ENCODE measurements at places on chromosomes 3 and 15.

- DNase-seq, result no peak
Measured at GRCh38 chr15:70880781-70881180, 11.5 kb downstream of the THAP10 start.

DNA sequence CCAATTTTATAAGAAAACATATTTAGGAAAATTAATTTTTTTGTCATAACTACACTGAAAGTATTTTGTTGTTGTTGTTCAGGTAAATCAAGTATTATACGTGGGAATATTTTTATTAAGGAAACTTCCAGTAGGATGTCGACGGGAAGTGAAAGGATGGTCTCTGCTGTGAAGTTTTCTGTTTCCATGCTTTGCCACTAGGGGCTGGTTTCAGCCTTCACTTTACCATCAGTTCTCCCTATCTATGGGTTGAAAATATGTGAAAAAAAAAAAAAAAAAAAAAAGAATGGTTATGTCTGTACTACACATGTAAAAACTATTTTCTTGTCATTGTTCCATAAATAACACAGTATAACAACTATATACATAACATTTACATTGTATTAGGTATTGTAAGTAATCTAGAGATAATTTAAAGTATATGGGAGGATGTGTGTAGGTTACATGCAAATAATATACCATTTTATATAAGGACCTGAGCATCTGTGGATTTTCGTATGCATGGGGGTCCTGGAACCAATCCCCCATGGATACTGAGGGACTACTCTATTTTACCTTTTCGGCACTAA, 136.7 kb downstream of the SMAD6 start:
- peak; percentile 70 for DNase-seq

DNA sequence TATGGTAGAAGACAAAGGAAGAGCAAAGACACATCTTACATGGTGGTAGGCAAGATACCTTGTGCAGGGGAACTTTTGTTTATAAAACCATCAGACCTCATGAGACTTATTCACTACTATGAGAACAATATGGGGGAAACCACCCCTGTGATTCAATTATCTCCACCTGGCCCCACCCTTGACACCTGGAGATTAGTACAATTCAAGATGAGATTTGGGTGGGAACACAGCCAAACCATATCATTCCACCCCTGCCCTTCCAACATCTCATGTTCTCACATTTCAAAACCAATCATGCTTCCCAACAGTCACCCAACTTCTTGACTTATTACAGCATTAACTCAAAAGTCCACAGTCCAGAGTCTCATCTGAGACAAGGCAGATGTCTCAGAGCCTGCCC, 21.7 kb upstream of the PLSCR1 start:
- no peak for DNase-seq

GRCh38 chr15:60009124-60009960, 5.2 kb downstream of the FOXB1 start:
- DNase-seq, result no peak

- DNase-seq, result no peak
Measured at GRCh38 chr15:89492934-89493631, 3.3 kb downstream of the RHCG start.

- no peak for DNase-seq
Measured at GRCh38 chr3:132872711-132873110, 150.5 kb upstream of the NPHP3 start.

- no peak for DNase-seq
Measured at GRCh38 chr15:85886309-85886811, 91.6 kb upstream of the KLHL25 start.

- no peak for DNase-seq
Measured at GRCh38 chr15:47351501-47351900, 365.8 kb upstream of the SEMA6D start.

DNA sequence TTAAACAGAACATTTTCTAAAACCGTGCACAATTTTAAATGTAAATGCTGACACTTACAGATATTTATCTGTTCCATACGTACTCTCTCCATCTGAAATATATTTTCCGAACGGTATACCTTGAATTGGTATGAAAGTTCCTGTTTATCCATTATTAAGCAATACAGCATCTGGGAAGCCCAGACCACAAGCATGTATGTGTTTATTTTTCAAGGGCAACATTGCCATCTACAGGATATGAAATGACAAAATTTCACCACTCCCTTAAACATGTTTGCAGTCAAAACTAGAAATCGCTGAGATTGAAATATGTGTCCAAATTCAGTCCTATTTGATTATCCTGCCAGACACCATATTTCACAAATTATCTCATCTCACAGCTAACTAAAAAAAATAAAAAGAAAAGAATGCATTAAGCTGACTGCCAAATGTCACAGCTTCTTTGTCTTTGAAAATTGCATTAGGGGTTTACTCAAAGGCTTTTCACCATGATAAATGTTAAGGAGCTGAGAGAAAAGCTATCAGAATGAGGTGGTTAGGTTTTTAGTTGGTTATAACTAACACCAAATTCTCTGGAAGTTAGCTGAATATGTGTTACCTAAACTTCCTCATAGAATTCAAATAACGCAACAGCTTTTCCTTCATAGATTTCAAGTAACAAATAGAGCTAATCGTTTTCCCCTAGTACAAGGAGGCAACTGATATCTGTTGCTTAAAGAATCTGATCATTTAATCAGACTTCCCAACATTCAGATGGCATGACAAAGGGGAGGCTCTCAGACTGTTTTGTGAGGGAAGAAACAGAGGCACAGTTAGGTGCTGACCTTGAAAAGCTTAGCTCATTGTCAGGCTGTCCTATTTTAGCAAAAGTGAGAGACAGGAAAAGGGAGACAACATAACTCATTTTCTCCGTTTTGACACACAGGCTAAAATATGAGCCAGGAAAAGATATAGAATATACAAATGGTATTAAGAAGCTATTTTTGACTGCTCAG, 533.1 kb downstream of the TBL1XR1 start:
- DNase-seq, result peak; percentile 81

DNA sequence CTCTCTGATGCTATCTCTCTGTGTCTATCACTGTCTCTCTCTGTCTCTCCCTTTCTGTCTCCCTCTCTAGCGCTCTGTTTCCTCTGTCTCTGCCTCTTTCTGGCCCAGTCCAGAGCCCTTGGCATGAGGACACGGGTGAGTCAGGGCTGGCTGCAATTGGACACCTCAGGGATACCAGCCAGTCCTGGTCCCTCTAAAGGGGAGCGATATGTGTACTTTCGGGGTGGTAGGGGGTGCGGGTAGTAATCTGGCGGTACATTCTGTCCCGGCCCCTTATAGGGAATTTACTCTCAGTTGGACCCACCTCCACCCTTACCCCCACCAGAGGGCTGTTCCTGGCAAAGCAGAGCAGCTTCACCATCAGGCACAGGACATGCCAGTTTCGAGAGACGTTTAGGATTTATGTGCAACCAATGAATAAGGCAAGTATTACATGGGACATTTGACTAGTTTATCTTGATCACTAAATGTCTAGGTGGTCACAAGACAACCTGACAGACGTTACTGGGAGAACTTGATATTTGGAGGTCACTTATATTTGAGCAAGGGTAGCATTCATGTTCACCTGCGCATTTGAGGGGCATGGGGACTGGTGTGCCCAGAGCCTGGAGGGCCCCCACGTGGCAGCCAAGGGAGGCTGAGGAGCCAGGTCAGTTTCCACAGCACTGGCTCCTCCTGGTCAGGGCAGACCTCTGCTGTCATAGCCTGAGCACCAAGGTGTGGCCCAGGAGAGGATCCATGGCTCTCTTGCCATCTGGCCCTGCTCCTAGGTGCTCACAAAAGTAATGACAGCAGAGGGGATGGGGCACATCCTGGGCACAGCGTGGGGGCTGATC, 256.1 kb downstream of the PLCL2 start:
- no peak for DNase-seq

DNA sequence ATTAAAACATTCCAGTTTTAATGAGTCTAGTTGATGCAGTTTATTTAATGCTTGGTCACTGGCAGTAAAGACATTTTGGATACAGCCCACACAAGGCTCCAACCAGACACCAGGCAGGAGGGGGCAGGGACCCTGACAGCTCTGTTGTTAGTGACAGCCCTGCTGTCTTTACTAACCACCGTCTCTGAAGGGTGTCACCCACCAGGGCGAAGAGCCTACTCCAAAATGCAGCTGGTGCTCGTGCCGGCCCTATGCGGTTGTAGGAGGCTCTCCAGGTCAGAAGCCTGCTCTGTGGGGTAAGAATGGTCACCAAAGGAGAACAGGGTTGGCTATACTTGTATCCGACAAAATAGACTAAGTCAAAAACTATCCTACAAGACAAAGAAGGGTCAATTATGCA, 132.2 kb downstream of the ATP10A start:
- no peak for DNase-seq

DNA sequence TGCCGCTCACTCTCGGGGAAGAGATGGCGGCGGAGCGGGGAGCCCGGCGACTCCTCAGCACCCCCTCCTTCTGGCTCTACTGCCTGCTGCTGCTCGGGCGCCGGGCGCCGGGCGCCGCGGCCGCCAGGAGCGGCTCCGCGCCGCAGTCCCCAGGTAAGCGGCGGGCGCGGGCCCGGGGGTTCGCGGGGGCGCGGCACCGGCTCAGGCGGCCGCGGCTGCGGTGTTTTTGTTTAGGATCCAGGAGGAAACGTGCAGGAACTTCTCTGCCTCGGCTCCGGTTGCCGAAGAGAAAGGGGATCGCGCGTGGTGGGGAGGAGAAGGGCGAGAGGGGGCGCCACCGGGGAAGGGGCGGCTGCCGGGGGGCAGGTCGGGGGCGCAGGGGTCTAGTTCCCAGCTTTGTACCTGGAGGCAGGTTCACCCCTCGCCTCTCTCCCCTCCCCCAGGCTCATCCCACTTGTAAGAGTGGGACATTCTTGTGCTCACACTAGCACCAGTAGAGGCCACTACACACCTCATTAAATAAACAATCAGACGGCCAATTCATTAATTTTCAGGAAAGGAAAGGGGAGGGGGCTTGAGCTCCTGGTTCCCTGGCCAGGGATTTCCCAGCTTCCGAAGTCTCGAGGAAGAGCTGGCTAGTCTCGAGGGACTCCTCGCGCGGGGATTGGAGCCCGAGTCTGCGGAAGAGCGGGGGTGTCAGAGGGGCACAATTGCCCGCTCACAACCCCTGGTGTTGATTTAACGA, 562 bp downstream of the NEO1 start:
- peak; percentile 52 for DNase-seq

DNA sequence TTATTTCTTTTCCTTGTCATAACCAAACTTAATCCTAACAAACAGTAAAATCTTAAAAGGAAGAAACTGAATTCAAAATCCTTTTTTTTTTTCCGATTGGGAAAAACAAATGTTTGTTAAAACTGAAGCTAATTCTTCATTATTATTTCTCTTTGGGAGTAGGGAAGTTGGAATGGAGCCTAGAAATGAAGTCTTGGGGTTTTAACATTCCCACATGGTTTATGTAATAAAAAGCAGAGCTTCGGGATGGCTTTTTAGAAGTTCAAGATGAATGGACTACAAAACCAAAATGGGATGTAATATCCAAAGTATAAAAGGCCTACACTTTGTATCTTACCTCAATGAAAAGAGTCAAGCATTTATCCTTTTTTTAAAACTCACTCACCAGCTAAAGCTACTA, 189.0 kb upstream of the TMC3 start:
- DNase-seq, result peak; percentile 42

DNA sequence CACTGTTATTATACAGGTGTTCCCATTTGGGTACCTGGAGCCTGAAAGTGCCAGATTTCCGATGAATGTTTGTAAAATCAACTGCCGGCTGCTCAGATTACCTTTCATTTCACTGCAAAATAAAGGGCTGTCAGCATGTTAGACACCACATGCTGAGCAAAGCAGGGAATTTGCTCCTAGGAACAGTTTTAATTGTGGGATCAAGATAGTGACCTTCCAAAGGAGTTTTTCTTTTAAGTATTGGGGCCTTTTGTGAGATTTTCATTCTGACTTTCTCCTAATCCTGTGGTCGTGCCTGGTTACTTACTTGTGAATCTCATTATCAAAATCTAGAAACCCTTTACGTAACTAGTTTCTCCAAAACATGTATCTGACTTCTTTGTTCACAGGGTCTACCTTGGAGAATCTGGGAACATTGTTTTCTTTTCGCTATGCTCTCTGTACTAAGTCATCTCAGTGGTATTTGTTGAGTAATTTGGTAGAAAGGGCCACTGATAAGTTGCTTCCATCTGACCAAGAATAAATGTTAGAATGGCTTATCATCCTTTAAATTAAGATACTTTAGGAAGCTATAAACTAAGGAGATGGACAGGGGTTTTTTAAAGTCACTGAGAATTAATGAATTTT, 40.8 kb upstream of the LRTM1 start:
- DNase-seq, result peak; percentile 72

DNA sequence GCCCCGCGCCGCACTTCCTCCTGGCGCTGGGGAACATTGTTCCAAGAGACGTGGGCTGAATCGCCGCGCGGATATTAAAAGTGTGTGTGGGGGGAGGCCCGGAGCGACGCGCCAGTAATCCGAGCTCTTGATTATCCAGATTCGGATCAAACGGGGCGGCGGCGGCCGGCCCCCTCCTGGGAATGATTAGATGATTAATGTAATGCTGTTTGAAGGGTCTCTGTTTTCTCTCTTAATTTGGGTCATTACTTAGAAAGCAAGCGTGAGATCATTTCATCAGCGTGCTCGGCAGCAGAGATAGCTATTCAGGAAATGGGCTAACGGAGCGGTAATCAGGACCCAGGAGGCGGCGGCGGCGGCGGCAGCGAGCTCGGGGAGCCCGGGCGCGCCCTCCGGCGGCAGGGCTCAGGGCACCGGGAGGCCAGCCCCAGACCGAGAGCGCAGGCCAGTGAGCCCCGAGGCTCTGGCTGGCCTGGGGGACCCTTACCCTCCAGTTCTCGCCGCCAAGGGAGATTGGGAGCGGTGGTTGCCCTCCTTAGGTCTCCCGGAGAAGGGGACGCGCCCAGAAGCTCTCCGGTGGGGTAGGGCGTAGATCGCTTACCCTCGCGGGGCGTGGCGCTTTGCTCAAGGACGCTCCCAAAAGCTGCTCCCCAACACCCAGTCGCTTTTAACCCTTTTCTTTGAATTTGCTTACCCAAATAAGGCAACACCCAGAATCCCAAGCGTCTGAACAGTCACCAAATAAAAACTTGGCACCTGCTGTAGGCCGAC, 4.5 kb downstream of the FEZF2 start:
- no peak for DNase-seq

DNA sequence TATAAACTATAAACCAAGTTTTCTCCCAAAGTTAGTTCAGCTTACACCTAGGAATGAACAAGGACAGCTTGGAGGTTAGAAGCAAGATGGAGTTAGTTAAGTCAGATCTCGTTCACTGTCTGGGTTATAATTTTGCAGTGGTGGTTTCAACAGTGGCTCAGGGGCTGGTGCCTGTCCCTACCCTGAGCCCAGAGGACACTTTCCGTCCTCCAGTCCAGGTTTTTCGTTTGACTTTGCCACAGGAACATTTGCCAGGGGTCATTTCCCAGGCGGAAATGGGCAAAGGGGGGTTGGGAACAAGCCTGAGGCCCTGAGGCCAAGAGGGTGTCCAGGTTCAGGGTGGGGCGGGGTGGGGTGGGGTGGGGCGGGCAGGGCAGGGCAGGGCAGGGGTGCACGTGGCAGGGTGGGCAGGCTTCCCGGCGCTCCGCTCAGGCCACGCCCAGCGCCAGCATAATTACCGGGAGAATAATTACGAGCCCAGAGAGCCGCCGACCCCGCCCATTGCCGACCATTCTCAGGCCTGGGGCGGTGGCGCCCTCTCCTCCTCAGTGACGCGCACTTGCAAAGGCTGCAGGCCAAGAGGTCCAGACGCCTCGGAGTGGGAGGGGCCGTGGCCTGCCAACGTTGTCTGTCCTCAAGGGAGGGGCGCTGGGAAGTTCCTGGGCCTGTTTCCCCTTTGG, 70.4 kb downstream of the KLF13 start:
- DNase-seq, result peak; percentile 40

Data from fibroblast of skin of right quadriceps (primary cell).